PC-9 (cell line): ENCODE measurements at places on chromosomes 7 and 10.
A peak's percentile ranks its signal among the peaks of the same experiment; 100 is the strongest.

- DNase-seq = no peak
Measured at GRCh38 chr7:85457911-85458310, 271.1 kb upstream of the SEMA3D start.

DNA sequence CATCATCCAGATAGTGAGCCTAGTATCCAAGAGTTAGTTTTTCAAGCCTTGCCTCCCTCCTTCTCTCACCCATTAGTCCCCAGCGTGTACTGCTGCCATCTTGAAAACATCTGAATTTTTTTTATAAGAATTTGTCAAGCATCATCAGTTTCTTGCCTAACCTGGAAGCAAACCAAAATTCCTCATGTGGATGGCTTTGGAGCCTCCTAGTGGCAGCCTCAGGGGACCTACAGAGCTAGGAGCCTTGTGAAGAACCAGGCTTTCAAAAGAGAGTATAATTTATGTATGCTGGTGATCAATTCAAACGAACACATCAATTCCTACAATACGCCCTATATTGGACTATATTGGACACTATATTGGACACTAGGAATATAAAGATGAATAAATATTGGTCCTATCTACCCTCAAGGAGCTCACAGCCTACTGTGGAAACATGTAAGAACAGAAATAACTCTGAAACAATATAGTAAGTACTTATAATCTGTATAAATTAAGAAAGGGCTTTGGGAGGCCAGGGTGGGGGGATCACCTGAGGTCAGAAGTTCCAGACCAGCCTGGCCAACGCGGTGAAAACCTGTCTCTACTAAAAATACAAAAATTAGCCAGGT, 63.4 kb downstream of the HPSE2 start:
- DNase-seq = peak; percentile 36

- DNase-seq = no peak
Measured at GRCh38 chr7:22425361-22425760, 68.4 kb upstream of the RAPGEF5 start.

GRCh38 chr10:46525824-46526681, 30.4 kb downstream of the GPRIN2 start:
- DNase-seq = no peak

DNA sequence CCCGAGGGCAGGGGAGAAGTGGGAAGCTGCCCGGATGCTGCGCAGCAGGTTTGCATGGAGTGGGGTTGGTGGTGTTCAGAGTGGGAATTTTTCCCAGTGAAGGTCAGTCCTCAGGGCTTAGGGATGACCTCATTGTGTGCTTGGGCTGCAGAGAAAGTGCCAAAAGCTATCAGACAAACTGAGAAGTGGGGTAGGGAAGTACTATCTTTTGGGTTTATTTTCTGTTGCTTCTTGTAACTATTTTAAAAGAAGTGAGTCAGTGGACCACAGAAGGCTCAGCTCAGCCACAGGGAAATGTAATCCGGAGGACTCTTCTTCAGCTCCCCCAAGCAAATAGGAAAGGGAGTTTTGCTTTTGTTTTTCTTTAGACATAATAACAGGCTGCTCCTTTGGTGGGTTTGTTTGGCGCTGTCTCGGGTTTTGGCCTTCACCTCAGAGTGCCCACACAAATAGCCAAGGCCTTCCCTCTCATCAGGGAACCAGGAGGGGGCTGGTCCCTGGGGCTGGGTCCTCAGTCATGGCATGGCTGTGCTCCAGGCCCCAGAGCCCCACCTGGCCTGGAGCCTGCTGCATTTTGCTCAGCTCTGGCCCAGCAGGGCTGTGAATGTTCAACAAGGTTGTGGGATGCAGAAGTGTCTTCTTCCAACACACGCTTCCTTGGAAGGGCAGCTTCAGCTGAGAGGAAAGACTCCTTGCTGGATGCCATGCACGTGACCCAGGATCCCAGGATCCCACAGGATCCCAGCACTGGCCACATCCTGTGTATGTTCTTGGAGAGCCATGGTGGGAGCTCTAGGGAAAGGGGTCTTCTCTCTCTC, 5.4 kb upstream of the FAM170B start:
- no peak for DNase-seq
